ENCODE measurements at places on chromosomes 4 and X. TPM values are rescaled to one million over a fixed set of nuclear protein-coding genes. Genes with fewer than 3 reads are reported as not detected.

DNA sequence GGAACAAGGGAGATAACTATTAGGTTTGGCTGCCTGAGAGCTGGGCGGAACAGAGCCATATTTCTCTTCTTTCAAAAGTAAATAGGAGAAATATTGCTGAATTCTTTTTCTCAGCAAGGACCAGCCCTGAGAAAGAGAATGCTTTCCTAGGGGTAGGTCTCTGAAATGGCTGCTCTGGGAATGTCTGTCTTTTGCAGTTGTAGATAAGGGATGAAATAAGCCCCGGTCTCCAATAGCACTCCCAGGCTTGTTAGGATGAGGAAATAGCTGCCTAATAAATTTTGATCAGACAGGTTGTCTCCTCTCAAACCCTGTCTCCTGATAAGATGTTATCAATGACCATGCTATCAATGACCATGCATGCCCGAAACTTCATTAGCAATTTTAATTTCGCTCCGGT lies 207.8 kb upstream of the KIT start:
- no peak overlapping the region for H3K27ac ChIP-seq
- no peaks in the 10 kb centered on the region for H3K36me3 ChIP-seq
- H3K27me3 ChIP-seq: no peaks in the 10 kb centered on the region
- no peak overlapping the region for H3K4me3 ChIP-seq
- H3K4me1 ChIP-seq: no peaks in the 10 kb centered on the region

- no peaks in the 10 kb centered on the region for H3K36me3 ChIP-seq
- no peaks in the 10 kb centered on the region for H3K27me3 ChIP-seq
- no peak overlapping the region for H3K4me3 ChIP-seq
- no peak overlapping the region for H3K27ac ChIP-seq
- no peak for DNase-seq
- no peaks in the 10 kb centered on the region for H3K4me1 ChIP-seq
Observed at GRCh38 chrX:129115104-129115503, 408.2 kb downstream of the SMARCA1 start.

DNA sequence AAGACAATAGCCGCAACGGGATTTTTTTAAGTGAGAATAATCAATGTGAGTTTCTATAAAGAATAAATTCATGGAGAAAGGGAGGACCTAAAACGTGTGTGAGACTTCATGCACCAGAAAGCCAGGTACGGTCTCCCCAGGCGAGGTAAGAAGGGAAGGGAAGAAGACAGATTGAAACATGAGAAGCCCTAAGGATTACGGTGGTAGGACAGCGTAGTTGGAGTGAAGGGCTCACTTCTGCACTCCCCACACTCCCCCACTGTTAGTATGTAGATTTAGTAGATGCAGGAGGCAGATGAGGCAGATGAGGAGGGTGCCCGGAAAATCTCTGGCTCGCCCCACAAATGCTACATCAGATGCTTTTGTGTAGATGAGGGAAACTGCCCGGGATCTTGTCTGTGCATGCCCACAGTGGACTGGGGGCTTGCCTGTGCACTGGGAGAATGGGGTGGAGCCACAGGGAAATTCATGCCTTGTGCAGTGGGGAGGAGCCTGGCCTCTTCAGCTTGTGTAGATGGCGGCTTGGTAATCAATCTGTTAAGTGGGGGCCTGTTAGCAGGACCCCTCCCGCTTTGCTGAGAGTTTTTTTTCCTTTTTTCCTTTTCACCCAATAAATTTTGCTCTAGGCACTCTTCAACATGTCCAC lies 1544.5 kb upstream of the TENM3 start:
- no peak overlapping the region for H3K27ac ChIP-seq
- H3K36me3 ChIP-seq: no peaks in the 10 kb centered on the region
- H3K4me1 ChIP-seq: no peaks in the 10 kb centered on the region

GRCh38 chrX:96224279-96224678 lies 460.4 kb upstream of the DIAPH2 start:
- no peak overlapping the region for H3K27ac ChIP-seq
- no peaks in the 10 kb centered on the region for H3K4me1 ChIP-seq
- H3K4me3 ChIP-seq: no peak overlapping the region
- H3K27me3 ChIP-seq: no peaks in the 10 kb centered on the region
- no peak for DNase-seq

GRCh38 chrX:103464072-103464773 lies 55.1 kb downstream of the RAB40A start:
- no peak overlapping the region for H3K27ac ChIP-seq
- no peaks in the 10 kb centered on the region for H3K36me3 ChIP-seq
- H3K4me3 ChIP-seq: peak overlapping the region; percentile 35

Gene TCEAL2
- total RNA-seq: 0.57 TPM

DNA sequence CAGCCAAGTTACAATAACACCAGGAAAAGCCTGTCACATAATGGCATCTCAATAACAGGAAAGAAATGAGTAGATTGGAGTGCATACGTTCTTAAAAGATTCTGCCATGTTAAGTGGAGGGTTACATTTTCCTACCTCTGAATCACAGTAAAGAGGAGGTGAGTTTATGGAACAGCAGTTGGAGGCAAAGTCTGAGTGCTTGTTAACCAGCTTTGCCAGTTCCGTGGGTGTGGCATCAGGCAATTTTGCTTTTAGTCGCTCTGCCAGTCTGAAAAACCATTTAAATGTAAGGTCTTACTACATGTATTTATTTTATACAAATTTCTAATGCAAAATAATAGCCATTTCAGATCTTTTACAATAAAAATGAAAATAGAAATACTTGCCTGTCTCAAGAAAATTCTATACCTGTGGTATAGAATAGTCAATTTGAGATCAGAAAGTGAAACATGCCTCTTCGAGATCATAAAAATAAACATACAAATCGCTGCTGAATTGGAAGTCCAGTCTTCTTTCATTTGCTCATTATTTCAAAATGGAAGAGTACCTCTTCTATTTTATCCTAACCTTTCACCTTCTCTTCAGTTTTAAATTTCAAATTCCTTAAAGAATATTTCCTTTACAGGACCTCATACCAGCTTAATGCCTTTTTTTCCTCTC lies 31.4 kb downstream of the GC start:
- H3K4me3 ChIP-seq: no peak overlapping the region
- H3K4me1 ChIP-seq: no peaks in the 10 kb centered on the region
- H3K27ac ChIP-seq: no peak overlapping the region
- no peak for DNase-seq

GRCh38 chrX:95536111-95536510 lies 1148.5 kb upstream of the DIAPH2 start:
- no peak overlapping the region for H3K27ac ChIP-seq
- DNase-seq: no peak
- no peaks in the 10 kb centered on the region for H3K27me3 ChIP-seq

Gene SASH3
- 2.5 TPM for total RNA-seq

GRCh38 chrX:153644356-153645125 lies 2.5 kb upstream of the DUSP9 start:
- H3K36me3 ChIP-seq: no peaks in the 10 kb centered on the region
- no peak for DNase-seq
- no peak overlapping the region for H3K27ac ChIP-seq
- peaks cover 25% of the 10 kb centered on the region for H3K27me3 ChIP-seq
- H3K4me3 ChIP-seq: peak overlapping the region; percentile 30

DNA sequence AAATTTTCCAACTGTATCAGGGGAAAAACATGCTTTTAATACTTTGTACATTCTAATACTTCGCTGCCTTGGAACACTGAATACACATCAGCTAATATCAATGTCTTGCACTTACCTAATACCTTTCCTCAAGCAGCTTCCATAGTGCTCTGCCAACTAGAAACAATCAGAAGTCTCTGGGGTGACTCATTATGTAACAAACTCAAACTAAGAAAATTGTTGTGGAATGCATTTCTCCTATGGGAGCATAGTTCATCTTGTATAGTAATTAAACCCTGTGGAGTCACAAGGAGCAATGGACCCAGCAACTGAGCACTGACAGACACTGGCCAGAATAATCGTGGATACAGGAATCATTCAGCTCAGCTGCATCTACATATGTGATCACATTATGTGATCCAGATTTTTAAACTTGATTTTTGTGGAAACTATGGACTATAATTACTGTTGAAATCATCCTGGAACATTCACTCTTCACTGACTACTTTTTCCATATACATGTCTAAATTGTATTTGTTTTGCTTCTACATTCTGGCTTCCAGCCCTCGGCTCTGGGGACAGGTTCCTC lies 496.9 kb downstream of the TMA16 start:
- H3K36me3 ChIP-seq: no peaks in the 10 kb centered on the region
- no peak for DNase-seq
- H3K4me1 ChIP-seq: no peaks in the 10 kb centered on the region
- no peak overlapping the region for H3K4me3 ChIP-seq
- H3K27ac ChIP-seq: no peak overlapping the region
- no peaks in the 10 kb centered on the region for H3K27me3 ChIP-seq

Gene HMX1
- not detected for total RNA-seq
